Activated T-cell treated with anti-CD3 and anti-CD28 coated beads, Interleukin-2, amount 50 U/mL, for 24 hours (primary cell): ENCODE measurements at places on chromosomes 3 and 15.

DNA sequence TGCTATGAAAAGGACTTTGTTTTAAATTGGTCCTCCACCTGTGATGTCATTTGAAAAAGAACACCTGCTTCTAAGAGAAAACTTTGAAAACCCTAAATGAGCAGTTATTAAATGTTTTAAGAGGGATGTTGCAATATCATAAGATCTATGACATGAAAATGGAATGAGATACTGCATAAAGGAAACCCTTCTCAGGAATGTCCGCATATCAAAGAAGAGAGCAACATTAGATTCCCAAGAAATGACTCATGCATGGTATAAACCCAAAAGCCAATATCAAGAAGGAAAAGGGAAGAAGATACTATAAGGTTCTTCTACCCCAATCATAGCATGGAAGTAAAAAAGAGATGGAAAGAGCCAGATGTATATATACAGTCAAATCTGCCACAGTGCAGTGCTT, 627.5 kb upstream of the LMCD1 start:
- no peak for DNase-seq
- H3K4me3 ChIP-seq, result no peak overlapping the region
- H3K4me1 ChIP-seq, result peaks cover 31% of the 10 kb centered on the region
- no peaks in the 10 kb centered on the region for H3K27me3 ChIP-seq

- no peak overlapping the region for H3K27ac ChIP-seq
- no peak for DNase-seq
- H3K4me3 ChIP-seq, result no peak overlapping the region
- no peaks in the 10 kb centered on the region for H3K27me3 ChIP-seq
- H3K36me3 ChIP-seq, result peaks cover 62% of the 10 kb centered on the region
Measured at GRCh38 chr3:42189736-42190135, 76.2 kb downstream of the CCK start.

DNA sequence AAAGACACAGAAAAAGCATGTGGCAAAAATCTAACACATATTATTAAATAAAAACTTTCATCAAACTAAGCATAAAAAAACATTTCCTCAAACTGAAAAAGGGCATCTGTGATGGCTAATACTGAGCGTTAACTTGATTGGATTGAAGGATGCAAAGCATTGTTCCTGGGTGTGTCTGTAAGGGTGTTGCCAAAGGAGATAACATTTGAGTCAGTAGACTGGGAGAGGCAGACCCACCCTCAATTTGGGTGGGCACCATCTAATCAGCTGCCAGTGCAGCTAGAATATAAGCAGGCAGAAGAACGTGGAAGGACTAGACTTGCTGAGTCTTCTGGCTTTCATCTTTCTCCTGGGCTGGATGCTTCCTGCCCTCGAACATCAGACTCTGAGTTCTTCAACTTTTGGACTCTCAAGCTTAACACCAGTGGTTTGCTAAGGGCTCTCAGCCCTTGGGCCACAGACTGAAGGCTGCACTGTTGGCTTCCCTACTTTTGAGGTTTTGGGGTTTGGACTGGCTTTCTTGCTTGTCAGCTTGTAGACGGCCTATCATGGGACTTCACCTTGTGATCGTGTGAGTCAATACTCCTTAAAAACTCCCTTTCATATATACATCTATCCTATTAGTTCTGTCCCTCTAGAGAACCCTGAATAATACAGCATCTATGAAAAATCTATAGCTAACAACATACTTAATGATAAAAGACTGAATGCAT, 45.4 kb downstream of the DAZL start:
- H3K27ac ChIP-seq, result no peak overlapping the region
- DNase-seq, result no peak
- H3K4me3 ChIP-seq, result no peak overlapping the region
- no peaks in the 10 kb centered on the region for H3K36me3 ChIP-seq

DNA sequence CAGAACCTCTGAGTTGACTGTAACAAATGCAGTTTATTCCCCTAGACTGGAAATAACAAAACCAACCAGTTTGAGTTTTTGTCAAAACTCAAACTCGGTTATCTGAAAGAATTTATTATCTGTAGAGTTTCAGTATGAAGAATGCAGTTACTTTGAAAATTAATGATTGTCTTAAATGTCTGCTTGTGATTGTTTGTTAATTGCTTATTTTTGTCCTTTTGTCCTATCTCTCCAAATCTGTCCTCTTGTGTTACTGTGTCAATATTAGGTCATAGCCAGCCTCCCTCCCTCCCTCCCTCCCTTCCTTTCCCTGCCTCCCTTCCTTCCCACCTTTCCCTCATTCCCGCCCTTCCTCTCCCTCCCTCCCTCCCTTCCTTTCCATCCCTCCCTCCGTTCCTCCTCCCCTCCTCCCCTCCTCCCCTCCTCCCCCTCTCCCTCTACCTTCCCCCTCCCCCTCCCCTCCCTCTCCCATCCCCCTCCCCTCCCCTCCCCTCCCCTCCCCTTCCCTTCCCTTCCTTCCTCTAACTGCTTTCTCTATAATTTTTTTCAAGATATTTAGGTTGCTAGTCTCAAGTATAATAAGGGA, 153.5 kb downstream of the FNDC3B start:
- H3K4me1 ChIP-seq, result peaks cover 16% of the 10 kb centered on the region
- H3K36me3 ChIP-seq, result no peaks in the 10 kb centered on the region
- no peak overlapping the region for H3K27ac ChIP-seq
- H3K4me3 ChIP-seq, result no peak overlapping the region
- no peaks in the 10 kb centered on the region for H3K27me3 ChIP-seq

DNA sequence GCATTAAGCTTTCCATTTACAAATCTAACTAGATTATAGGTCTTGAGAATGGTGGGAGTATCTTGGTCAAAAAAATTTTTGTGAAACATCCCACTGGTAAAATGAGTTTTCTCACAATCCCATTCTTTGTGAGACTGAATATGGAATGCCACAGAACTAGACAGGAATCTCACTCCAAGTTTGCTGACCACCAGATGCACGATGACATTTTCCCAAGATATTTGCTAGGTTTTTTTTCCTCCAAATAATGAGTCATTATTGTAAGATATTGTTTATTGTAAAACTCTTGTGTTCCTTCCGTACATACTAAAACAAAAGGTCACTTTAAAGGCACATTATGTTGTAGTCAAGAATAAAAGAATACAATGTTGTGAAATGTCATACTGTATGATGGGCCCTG, 53.9 kb downstream of the COPS2 start:
- no peaks in the 10 kb centered on the region for H3K27me3 ChIP-seq
- H3K4me3 ChIP-seq, result no peak overlapping the region
- no peaks in the 10 kb centered on the region for H3K4me1 ChIP-seq
- peaks cover 52% of the 10 kb centered on the region for H3K36me3 ChIP-seq
